ENCODE measurements at places on chromosomes 6 and 20.

GRCh38 chr6:47428746-47429664 is 48.6 kb upstream of the CD2AP start:
- no peak for DNase-seq

GRCh38 chr20:35290186-35290886 is 1.9 kb downstream of the FAM83C start:
- no peak for DNase-seq

DNA sequence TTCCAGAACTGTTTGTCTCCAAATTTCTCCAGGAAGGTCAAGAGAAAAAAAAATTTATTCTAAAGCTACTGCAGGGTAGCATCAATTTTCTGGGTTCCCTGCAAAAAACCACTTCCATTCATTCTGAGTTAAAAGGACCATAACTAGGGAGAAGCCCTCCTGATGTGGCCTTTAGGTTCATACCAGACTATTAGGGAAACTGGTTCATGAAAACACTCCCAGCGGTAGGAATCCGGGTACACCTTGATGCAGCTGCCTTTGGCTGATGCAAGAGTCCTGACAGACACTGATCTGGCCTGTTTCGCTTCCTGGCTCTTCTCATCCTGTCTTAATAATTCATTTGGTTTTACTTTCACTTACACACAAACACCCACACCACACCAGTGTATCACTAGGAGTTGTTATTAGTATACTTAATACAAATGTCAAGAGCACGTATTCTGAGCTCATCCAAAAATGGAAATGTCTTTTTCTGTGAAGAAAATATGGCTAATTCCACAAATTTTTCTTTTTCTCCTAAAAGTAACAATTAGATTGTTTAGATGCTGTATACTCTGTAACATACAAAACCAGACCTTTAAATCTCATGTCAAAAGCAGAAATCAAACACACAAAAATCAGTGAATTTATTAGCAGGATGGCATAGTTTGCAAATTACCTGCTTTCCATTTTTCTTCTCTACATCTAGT is 38.4 kb upstream of the ARHGAP18 start:
- DNase-seq: no peak

DNA sequence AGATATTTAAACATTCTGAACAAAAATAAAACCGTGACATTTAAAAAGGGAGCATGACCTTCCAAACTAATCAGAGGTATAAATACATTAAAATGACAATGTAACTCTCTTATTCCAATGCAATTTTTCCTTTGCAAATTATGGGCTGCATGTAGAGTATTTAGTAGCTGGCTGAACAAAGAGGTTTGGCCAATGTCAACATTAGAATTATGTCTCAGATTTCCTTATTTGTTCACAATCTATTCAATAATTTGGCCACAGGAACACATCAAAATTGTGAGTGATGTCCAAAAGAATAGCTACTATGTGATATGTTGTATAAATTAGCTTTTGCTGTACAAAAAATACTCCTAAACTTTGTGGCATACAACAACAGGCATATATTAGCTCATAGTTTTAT is 580.0 kb upstream of the MARCKS start:
- DNase-seq: no peak

GRCh38 chr20:43536817-43537440 is 21.9 kb upstream of the SGK2 start:
- DNase-seq: no peak

DNA sequence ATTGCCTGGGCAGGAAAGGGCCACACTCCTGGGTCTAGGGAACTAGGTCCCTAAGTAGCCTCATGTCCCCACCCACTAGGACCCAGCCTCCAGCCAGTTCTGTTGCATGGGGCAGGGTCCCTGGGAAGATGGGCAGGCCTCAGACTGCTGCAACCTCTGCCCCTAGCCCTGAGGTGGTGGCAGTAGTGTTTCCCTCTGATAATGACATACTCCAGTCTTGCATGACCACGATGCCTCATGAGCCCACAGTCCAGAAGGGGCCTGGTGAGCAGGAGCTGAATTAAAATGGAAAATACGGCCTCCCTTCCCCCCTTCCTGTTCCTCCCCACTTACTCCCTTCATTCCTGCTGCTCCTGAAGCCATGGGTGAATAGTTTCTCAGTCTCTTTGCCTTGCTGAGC is 36.0 kb upstream of the SCRT2 start:
- DNase-seq: no peak

DNA sequence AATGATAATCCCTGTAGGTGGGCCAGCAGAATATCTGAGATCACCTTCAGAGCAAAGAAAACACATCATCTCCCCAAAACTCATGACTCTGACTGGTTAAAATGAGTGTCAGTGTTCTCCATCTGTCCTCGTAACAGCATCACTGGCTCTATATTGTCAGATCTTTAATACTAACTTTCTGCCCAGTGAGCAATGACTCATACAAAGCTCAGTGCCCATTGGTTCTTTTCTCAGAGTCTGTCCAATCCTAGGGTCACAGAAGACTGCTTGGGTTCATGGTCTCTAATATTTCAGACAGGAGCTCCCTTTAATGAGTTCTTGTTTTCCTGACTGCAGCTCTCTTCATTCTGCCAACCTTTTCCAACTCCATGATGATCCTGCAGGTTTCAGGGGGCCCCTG is 36.4 kb downstream of the HLA-DPB1 start:
- DNase-seq: no peak

DNA sequence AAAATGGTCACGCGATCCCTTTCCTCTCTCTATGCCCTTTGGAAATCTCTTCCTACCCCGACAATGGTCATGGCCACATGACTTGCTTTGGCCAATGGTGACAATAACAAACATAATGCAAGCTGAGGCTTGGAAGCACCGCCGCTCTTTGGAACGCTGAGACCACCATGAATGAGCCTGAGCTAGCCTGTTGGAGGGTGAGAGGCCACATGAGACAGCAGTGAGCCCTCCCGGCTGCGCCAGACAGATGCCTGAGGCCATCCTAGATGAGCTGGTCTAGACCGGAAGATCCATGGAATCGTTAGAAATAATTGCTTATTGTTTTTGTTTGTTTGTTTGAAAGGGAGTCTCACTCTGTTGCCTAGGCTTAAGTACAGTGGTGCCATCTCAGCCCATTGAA is 64.2 kb downstream of the STK35 start:
- DNase-seq: no peak

DNA sequence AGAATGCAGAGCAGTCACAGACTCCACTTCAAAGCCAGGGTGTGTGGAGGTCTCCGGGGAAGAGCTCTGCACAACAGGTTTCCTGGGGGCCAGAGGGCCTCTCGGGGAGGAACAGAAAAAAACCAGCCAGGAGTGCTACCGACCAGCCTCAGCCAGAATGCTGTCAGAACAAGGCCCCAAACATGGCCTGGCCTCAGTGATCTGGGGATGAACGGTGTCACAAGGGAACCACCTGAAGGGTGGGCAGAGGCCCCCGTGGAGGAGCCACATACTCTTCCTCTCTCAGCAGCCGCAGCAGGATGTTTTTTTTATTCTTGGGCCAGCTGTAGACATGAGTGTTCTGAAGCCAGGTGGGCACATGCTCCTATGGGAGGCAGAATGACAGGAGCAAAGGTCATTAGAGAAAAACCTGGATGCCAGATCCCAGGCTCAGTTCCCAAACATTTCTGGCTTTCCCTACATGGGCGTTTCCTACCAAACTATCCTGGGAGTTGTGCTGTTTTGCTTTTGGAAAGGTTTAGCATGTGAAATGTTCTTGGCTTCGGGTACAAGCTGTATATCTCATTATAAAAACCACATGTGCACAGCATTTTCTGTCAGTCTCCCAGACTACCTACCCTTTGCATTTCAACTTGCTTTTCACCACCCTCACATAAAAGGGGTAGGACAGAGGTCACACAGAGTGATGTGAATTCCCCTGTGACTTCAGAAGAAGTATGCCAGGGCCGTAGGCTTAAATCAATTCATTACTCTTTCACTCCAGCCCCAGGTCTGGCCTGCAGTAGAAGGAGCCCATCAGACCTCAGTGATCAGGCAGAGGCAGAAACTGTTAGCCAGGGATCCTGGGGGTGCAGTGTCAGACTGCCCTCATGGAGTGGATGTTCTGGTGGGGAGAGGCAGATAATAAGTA is 46.2 kb downstream of the TRAF3IP2 start:
- DNase-seq: no peak

- DNase-seq: no peak
Measured at GRCh38 chr6:140602431-140603248, 1228.2 kb upstream of the CITED2 start.

GRCh38 chr20:52251136-52251700 is 59.6 kb upstream of the ZFP64 start:
- DNase-seq: no peak

DNA sequence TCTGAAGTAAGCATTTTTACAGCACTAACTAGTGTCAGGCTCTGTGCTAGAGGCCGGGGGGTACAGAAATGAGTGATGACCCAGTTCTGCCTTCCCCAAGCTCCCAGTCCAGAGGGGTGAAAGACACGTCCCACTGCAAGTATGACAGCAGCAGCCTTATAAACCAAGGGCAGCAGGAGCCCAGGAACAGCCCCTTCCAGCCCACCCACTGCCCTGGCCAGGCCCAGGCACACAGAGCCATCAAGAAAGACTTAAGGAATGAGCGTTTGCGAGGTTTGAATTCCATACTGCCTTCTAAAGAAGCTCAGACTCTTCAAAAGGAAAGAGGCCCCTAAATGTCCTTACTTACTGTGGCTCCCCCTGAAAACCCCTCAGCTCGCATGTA is 10.0 kb downstream of the TRERF1 start:
- no peak for DNase-seq

DNA sequence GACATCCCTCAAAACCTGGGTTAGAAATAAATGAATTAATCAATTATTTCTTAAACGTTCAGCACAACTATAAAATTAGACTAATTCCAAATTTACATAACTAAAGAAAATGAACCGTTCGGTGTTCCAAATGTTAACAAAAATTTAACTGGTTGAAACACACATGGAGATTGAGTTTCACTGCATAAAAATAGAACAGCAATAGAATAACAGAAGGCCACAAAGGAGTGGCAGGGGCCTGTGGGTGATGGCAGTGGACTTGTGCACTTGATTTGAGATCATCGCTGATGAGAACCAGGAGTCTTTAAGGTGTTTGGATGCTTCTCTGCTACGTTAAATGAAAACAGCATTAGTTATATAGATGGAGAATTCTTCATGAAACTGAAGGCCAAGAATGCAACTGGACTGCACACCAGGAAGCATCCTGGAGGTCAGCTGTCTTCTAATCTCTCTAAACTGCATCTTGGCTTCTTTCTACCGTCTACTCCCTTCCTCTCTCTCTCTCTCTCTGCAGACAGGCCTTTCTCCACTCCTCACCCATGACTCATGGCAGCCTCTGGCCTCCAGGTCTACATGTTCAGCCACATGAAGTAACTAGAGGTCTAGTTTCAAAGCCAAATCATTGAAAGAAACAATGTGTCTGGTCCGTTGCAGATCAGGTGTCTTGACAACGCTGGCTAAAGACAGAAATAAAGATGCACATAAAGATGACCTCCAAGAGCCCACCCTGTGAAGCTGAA is 111.3 kb downstream of the SIM1 start:
- DNase-seq: no peak
